ENCODE measurements at places on chromosomes 11 and 22. TPM values are rescaled to one million over a fixed set of nuclear protein-coding genes. Genes with fewer than 3 reads are reported as not detected.

TSGA10IP gene
- total RNA-seq: not detected

MMP27 gene
- total RNA-seq: not detected

ZBTB16 gene
- not detected for total RNA-seq

RFPL2 gene
- total RNA-seq: not detected

MPPED2 gene
- total RNA-seq: 10.2 TPM

TUBA8 gene
- 0.89 TPM for total RNA-seq

CNGA4 gene
- total RNA-seq: not detected

DNA sequence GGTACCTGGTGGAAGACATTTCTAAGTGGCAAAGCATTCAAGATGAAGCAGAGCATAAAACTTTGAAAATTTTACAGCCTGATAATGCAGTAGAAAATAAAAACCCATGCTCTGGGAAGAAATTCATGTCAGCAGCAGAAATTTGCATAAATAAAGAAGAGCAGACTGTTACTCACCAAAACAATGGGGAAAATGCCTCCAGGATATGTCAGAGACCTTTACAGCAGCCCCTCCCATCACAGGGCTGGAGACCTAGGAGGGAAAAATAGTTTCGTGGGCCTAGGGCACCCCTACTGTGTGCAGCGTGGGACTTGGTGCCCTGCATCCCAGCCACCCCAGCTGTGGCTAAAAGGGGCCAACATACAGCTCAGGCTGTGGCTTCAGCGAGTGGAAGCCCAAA lies 5.4 kb upstream of the DKK3 start:
- DNase-seq: no peak
- no peaks in the 10 kb centered on the region for H3K36me3 ChIP-seq

DNA sequence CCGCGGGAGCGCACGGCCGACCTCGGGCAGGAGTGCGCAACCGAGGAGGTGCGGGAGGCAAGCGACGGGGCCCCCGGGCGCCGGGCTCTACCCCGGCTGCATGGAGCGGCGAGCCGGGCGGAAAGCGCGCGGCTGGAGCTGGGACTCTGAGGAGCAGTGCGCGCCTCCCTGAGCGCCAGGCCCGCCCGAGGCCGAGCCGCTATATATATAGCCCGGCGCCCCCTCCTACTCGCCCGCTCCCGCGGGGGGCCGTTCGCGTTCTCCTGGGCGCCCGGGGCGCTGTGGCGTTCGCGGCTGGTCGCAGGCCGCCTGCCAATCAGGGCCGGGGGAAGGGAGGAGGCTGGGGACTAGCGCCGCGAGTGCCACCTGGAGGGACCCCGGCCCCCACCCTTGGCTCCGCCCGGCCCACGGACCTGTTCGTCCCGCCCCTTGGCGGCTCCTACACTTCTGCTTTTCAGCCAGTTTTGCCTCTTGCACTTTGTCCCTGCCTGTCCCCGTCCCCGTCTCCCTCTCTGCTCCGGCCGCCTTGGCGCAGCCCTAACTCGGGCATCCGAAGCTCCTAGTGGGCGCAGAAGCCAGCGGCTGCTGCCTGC lies at the start of gene FGF4:
Gene FGF4, minus strand, starts transcription at position 179 of the 593 bp plus-strand sequence. CDS start 257 bp downstream, outside the sequence.
- H3K4me1 ChIP-seq: no peaks in the 10 kb centered on the region
- H3K36me3 ChIP-seq: no peaks in the 10 kb centered on the region
- H3K27me3 ChIP-seq: no peaks in the 10 kb centered on the region
- DNase-seq: no peak
- no peak within 1 kb of the TSS for H3K4me3 ChIP-seq

DNA sequence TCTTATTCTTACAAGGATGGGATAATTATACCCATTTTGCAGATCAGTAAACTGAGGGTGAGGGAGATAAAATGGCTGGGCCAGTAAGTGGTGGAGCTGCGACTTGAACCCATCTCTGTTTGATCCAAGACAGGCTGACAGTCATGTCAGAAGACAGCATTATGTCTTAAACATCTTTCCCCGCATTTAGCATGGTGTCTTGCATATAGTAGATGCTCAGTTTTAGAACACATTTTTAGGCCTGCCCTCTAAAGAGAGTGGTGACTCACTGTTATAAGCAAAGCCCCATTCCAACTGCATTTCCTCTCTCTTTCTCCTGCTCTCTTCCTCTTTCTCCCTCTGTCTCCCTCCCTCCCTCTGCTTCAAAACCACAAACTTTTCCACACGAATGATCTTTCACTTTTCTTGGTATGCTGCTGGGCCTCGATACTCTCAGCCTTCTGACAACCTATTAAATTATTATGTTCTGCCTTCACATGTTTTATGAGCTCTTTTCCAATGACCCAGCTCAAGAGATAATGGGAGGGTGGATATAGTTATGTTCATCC lies 25.2 kb downstream of the CWC15 start:
- no peak overlapping the region for H3K4me3 ChIP-seq
- no peaks in the 10 kb centered on the region for H3K27me3 ChIP-seq
- no peaks in the 10 kb centered on the region for H3K4me1 ChIP-seq
- no peak overlapping the region for H3K27ac ChIP-seq

- H3K27me3 ChIP-seq: no peaks in the 10 kb centered on the region
- no peak overlapping the region for H3K27ac ChIP-seq
- H3K4me1 ChIP-seq: peaks cover 11% of the 10 kb centered on the region
- no peak for DNase-seq
Measured at GRCh38 chr22:23138584-23139435, 3.0 kb downstream of the RSPH14 start.
